ENCODE measurements at places on chromosomes 12 and 14.

DNA sequence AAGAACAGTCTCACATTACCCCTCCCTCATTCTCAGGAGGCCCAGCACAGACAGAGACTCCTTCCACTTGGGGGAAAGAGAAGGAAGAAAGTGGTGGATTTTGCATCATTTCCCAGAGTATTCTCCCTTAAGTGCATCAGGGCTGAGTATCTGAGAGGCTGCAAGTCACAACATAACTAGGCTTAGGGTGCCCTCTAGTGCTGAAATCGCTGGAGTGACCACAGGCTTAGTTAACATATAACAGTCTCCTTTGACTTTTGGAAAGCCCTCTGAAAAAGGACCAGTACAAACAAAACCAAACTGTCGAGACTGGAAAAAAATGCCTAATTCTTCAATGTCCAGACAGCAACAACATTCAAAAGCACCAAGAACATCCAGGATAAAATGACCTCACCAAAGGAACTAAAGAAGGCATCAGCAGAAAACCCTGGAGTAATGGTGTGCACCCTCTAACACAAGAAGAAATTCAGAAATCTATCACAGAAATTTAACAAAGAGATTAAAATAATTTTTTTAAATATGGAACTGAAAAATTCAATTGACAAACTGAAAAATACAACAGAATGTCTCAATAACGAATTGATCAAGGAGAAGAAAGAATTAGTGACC is 412.3 kb downstream of the RPS29 start:
- DNase-seq: no peak

DNA sequence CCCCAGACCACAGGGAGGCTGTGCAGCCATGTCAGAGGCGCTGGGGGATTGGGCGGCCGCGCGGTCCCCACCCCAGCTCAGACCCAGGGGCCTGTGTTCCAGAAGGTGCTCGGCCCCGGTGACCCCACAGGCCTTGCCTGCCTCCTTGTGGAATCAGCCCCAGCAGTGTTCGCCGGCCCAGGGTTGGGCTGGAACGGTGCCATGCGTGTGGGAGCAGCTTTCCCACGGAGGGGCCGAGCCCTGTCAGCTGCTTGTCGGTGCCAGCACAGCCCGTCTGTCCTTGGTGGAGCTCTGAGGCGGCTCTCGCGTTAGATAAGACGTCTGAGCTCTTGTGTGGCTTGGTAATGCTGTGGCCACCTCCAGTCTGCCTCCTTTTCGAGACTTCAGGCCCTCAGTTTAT is 8.5 kb downstream of the ZFYVE21 start:
- no peak for DNase-seq

DNA sequence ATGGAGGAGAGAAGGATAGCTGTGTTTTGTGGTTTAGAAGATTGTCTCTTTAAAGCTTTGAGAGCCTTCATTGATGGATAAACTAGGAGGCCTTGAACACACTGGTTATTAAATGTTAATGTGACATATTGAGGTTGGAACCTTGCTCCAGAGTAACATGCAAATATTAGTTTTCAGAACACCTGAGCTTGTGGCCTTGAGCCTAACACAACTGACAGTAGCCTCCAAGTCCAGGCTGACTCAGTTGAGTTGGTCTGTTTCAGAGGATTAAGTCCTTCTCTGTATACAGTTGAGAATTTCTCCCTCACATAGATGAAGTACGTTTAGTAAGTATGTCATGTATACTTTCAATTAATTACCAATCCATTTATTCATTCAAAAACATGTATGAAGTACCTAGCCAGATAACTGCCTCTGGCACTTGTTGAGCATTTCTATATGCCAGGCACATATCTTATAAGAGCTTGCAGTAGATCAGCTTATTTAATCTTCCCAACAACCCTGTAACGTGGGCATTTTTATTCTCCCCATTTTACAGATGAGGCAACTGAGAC is 63.5 kb downstream of the ELK3 start:
- no peak for DNase-seq

GRCh38 chr14:61505815-61506809 is 184.7 kb downstream of the PRKCH start:
- no peak for DNase-seq

- DNase-seq: no peak
Observed at GRCh38 chr12:62703011-62703380, 232.0 kb downstream of the PPM1H start.

DNA sequence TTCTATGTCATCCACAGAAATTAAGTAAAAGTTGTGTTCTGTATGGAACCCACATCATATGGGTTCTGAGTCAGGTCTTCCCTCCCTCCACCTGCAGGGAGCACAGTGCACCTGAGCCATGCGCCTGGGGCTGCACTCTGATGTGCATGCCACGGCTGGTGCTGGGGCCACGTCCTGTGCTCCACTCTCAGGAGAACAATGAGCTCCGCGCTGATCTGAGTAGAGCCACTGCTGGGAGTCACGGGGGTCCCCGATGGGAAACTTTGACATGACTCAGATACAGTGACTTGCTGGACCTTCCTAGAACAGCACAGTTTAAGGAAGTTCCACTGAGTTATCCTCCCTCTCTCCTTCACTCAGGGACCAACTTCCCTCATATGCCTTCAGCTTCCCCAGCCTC is 683.4 kb downstream of the TMEM121 start:
- no peak for DNase-seq

- DNase-seq: no peak
Observed at GRCh38 chr12:108955225-108955835, 65.5 kb downstream of the SVOP start.

GRCh38 chr14:48937541-48938195 is 648.5 kb downstream of the RPS29 start:
- no peak for DNase-seq

GRCh38 chr12:2961705-2962104 is 2.5 kb downstream of the TEAD4 start:
- no peak for DNase-seq

DNA sequence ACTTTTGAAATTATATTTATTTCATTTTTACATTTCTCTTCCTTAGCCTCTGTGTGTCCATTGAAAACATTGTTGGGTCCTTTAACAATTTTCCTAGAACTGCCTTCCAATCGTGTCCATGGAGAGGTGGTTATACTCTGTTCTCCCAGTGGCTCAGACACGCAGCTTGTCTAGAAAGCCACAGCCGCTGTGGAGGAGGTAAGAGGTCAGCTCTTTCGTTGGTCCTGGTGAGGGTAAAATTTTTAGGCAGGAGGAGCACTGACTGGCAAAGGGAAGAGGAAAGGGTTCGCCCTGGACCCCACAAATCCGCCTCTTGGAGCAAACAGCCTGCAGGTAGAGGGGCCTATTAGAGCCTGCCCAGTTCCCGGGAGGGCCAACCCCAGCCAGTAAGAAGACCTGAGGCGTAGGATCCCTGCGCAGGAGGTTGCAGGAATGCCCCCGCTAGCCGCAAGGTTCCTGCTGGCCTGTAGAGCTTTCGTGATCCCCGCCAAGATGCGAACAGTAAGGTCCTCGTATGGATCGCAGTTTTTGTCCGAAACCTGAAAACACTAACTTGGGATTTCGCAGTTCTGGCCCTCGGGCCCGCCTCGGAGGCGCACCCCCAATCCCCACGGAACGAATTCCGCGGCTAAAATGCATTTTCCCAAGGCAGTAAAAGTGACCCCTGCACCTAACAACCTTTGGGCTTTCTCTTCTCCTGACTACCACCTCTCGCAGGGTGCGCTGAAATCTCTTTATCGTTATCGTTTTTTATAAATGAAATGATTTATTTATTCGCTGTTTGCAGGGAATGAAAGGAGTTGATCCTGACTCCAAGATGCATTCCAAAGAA is 7.5 kb upstream of the PAX9 start:
- DNase-seq: no peak

DNA sequence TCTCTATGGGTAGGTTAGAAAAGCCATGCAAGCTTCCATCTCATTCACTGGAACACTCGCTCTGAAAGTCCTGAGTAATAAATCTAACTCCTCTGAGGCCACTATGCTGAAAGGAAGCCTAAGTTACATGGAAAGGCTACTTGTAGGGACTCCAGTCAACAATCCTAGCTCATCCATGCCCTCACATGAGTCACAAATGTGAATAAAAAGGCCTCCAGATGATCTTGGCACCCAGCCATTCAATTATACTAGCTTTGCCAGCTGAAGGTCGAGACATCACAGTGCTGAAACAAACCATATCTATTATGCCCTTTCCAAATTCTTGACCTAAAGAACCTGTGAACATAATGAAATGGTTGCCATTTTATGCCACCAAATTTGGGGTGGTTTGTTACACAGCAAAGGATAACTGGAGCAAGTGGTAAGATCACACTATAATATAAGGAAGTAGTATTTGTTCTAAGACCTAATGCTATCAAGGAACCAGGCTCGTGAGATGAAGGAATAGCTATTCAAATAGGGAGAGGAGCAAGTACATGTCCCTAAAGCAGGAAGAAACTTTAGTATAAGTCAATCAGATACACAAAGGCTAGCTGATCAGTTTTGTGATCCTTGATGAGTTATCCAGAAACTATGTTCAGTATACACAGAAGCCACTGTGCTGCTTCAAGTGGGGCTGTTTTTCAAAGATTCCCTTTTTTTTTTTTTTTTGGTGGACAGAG is 142.1 kb downstream of the MED13L start:
- no peak for DNase-seq
